Fibroblast of villous mesenchyme (primary cell): ENCODE measurements at places on chromosomes 1 and 21. TPM values are rescaled to one million over a fixed set of nuclear protein-coding genes. Genes with fewer than 3 reads are reported as not detected.

The TAS1R3 gene
- total RNA-seq: under 0.01 TPM in 2 replicates

The NPHS2 gene
- not detected in 2 replicates for total RNA-seq

The WNT9A gene
- under 0.01 and 0.32 TPM in 2 replicates for total RNA-seq

The SMIM1 gene
- total RNA-seq: 1.7 and 3.5 TPM in 2 replicates

The TRIM58 gene
- 0.97 and 3.5 TPM in 2 replicates for total RNA-seq

The NCAM2 gene
- 5.2 and 7.1 TPM in 2 replicates for total RNA-seq

The DR1 gene
- total RNA-seq: 27.7 and 45.8 TPM in 2 replicates

The UTS2 gene
- total RNA-seq: not detected in 2 replicates

The BNIPL gene
- under 0.01 TPM in 2 replicates for total RNA-seq

The ZNF436 gene
- total RNA-seq: 19.6 and 24.6 TPM in 2 replicates

The ATP6V1G3 gene
- total RNA-seq: 0.43 TPM in 1 of 2 replicates, not detected in the other

DNA sequence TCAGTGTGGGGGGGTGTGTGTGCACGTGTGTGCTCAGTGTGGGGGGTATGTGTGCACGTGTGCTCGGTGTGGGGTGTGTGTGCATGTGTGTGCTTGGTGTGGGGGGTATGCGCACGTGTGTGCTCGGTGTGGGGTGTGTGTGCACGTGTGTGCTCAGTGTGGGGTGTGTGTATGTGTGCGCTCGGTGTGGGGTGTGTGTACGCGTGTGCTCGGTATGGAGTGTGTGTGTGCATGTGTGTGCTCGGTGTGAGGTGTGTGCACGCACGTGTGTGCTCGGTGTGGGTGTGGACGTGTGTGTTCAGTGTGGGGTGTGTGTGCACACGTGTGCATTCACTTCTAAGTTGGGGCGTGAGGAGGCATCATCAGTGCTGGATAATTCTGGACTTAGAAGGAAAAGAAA lies 77.9 kb downstream of the PRDM16 start:
- DNase-seq: no peak

DNA sequence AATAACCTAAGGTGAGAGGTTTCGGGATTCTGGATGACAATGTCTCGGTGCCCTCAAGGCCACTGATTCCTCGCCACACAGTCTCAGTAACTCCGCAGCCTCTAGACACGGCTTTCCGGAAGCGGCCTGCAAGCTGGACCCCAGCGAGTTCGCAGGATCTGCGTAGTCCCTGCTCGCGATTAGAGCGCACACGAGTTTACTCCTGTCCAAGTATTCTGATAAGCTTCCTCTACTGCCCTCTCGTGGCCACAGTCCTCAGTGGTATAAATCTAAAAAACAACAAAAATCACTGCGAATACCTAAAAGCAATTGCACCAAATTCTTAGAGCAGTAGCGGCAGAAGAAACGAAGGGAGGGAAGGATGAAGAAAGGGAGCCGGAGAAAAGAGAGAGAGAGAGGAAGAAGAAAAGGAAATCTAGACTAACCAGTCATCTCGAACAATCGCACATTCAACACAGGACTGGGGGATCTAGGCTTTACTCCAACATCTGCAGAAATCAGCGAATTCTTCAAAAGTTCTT lies 1.1 kb upstream of the PLXNA2 start:
- peak; percentile 95 for DNase-seq

GRCh38 chr1:201468844-201469644 lies at the start of gene PHLDA3:
TSS of gene PHLDA3 (minus strand) at chr1:201469188. CDS start at chr1:201468786, 402 bp downstream.
- peak; percentile 94 for DNase-seq

DNA sequence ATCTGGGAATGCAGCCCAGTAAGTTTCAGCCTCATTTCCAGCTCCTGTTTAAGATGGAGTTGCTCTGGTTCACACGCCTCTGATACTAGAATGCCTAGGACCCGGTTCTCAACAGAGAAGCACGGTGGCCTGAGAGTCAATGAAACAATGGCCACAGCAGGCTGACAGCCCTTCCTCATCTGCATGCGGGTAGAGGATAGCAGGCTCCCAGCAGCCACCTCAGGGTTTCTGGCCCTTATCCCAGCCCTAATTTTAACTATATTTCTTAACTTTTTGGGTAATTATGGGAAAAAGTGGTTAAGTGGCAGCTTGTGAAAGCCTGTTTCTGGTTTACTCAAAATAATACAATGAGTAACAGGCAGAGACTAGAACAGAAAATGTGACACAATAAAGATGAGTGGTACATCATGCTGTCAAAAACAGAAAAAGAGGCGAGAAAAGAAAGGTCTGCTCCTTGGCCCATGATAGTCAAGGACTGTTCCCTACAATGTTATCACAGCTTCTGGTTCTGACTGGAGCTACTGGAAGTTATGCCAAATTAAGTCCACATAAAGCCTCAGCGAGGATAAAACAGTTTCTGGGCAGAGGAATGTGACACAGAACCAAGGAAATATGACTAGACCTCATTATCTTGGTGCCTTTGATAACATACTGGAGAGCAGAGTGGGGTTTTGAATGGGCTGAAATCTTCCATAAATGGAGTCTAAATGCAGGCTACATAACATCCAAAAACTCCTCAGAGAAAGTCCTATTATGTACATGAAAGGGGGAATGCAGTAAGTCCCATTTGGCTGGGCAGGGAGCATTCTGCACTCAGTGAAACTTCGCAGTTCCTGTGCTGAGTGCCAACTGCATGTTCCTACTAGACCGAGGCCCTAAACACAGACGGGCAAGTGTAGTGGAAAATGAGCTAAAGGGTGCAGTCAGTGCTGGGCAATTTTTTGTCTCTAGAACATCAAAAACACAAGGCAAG lies 92.1 kb downstream of the NIBAN1 start:
- DNase-seq: no peak

- DNase-seq: no peak
Observed at GRCh38 chr21:41152147-41152546, 15.8 kb upstream of the BACE2 start.

DNA sequence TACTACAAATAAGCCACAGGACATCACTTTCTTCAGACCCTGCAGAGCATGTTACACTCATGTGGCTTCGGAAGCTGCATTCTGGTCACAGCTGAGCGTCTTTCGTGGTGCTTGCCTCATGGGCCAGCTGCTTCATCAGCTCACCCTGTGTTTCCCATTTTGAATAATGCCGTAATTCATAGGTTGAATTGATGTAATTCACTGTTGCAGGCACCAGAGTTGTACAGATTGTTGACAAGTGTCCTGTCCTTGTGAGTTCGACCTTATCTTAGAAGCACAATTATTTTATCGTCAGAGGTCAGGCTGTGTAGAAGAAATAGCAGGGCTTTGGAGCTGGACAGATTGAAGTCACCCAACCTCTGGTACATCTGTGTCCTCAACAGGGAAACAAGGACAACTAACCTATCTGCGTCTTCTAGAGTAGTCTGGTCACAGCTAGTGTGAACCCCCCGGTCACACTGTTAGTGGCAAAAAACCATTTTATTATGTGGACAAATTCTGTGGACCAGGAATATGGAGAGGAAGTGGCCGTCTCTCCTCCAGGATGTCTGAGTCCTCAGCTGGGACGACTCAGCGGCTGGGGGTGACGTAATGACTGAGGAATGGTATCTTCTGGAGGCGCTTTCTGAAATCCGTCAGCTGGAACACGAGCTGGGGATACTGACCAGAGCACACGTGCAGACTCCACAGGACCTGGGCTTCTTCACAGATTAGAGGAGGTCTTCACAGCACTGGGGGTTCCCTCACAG lies 17.8 kb downstream of the PKNOX1 start:
- peak; percentile 98 for DNase-seq

DNA sequence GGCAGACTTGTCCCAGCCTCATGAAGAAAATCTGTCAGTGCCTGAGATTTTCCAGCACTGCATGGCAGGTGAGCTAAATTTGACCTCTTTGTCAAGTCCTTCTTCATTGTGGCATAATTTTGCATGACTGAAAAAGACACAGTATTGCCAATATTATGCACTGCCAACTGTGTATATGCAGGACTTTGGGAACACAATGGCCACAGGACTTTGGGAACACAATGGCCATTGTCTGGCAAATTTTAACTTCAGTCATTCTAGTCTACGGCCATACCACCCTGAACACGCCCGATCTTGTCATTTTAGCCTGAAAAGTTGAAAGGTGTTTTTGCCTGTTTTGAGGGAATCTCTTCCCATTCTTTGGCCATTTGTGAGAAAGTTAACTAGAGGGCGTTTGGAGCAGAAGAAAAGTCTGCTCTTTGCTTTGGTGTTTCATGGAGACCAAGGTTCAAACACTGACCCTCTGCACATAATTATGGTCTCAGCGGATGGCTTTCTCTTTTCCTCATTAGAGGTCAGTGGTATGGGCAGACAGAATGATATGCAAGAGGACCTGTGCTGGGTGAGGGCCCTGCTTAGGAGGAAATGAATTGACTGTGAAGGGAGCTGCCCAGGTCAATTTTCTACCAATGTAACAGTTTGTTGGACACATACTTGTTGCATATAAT lies 72.4 kb upstream of the NEK7 start:
- no peak for DNase-seq

GRCh38 chr1:101112051-101112780 lies 86.6 kb upstream of the DPH5 start:
- DNase-seq: no peak

- DNase-seq: peak; percentile 29
Observed at GRCh38 chr1:96416701-96417444, 304.7 kb upstream of the PTBP2 start.

GRCh38 chr1:8015809-8016165 lies 10.3 kb downstream of the ERRFI1 start:
- DNase-seq: peak; percentile 74

- DNase-seq: no peak
Observed at GRCh38 chr21:45013260-45013841, 61.0 kb upstream of the ADARB1 start.

DNA sequence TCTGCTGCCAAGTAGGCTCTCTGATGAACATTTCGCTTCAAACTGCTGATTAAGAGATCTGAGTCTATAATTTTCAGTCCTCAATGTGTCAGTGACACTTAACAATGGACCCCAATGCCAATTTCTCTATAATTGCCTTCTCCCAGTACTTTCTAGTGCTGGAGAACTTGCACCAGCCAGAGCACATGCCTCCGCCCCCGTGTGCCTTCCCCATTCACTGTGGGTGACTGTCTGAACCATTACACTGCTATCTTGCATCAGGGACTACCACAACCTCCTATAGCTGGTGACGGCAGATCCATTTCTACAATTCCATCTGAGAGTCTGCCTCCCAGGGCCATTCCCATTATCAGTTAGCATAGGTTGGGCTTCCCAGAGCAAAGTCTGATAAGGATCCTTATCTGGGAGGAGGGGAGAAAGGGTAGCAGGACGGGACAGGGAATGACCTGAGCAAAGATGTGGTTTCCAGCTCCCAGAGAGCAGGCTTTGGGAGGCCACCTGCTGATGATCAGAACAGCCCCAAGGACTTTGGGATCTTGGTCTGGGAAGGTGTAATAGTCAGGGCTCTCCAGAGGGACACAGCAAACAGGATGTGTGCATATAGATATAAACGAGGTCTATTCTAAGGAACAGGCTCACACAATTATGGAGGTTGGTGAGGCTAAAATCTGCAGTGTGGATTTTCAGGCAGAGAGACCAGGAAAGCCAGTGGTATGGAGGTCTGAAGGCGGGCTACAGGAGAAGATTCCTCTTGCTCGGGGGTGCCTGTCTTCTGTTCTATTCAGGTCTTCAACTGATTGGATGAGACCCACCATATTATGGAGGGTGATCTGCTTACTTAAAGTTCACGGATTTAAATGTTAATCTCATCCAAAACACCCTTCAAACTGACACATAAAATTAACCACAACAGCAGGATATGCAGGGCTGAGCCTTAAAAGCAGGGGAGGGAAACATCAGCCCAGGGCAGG lies 238.2 kb downstream of the PTPRU start:
- no peak for DNase-seq

GRCh38 chr1:235971020-235971419 lies 93.9 kb downstream of the NID1 start:
- no peak for DNase-seq

GRCh38 chr1:169112241-169112640 lies 5.8 kb downstream of the ATP1B1 start:
- peak; percentile 76 for DNase-seq

DNA sequence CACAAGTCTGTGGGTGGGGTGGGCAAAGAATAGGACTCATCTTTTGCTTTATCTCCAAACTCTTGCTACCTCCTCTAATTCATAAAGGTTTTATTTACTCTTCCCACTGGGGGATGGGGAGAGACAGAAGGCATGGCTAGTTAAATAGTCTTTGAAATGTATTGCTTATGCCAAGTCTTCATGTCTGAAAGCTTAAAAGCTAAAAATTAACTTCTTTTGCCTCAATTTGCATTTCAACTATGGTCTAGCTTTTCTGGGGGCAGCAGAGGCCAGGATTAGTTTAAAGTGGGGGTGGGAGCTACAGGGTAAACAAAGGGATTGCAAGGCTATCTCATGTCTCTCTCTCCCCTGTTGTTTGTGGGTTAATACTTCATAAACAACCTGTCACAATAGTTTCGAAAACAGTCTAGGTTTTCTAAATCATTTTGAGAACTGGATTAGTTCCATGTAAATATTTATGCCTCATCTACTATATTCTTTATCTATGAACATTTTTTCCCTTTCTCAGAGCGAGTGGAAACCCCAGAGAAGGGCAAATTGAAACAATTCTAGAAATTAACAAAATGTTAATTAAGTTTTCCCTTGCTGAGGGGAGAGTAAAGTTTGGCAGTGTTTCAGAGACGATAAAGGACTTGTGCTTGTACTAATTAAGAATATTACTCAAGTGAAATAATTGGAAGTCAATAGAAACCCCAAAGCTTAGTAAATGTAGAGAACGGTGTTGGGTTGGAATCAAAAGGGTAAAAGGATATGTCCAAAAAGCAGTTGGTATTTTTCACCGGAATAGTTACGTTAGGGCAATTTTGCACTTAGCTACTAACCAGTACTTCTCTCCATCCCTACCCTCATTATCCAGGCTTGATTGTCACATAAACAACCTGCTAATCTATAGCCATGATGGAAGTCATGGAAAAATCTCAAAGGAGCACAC lies 182.2 kb downstream of the GIPC2 start:
- DNase-seq: peak; percentile 67

DNA sequence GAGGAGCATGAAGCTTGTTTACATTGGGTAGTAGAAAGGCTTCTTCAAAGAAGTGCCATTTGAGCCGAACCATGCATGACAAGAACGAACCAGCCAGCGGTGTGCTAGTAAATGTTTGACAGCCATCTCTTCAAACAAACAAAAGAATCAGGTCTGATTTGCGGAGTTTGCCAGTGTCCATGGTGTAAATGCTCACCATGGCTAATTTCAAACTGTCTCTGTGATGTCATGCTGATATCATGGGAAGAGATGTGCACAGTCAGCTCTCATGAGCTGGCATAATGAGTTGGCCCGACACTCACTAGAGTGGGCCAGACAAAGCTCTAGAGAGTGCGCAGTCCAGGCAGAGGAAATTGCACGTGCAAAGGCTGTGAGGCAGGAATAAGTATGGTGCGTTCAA lies 101.1 kb downstream of the KAZN start:
- DNase-seq: no peak

DNA sequence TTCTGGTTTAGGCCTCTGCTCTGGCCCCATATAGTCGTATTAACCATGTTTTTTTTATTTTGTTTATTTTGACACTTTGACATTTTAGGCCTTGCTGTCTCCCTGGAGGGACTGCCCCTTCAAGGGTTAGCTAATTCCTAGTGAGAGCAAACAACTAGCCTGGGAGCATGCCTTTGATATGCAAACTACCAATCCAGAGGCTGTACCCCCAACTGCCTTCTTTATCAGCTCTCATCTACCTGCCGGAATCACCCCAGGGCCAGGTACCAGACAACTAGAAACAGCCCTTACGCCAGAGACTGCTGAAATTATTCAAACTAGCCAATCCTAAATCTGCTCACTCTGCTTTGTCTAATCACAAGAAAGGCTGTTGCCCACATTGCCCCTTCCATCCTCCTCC lies 13.0 kb upstream of the ST6GALNAC5 start:
- DNase-seq: no peak

GRCh38 chr1:209883341-209883971 lies 54.6 kb upstream of the SYT14 start:
- DNase-seq: peak; percentile 77

GRCh38 chr21:30408782-30409494 lies 13.1 kb downstream of the KRTAP13-1 start:
- DNase-seq: peak; percentile 6
